ENCODE measurements at places on chromosomes 16 and 17. TPM values are rescaled to one million over a fixed set of nuclear protein-coding genes. Genes with fewer than 3 reads are reported as not detected.
A peak's percentile ranks its signal among the peaks of the same experiment; 100 is the strongest.

DNA sequence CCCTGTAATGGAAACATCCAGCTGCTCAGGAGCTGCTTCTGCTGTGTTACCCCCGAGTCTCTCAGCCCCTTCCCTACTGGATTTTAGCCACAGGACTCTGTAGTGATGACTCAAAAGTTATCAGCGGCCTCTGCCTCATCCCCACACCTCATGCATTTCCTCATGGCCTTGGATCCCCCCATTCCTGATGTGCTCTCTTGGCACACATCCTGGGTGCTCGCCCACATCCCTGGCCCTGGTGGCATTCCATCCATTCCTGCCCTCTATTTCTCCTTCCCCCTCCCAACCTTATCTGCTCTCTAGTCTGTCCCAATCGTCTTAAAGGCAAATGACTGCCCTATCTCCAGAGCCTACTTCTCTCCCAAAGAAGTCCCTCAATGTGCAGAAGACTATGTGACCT lies 24.6 kb downstream of the MARF1 start:
- no peak for DNase-seq

- no peak for DNase-seq
Measured at GRCh38 chr16:84239141-84239769, 557 bp downstream of the KCNG4 start.

- no peak for DNase-seq
Measured at GRCh38 chr16:8808613-8809353, 11.1 kb downstream of the PMM2 start.

DNA sequence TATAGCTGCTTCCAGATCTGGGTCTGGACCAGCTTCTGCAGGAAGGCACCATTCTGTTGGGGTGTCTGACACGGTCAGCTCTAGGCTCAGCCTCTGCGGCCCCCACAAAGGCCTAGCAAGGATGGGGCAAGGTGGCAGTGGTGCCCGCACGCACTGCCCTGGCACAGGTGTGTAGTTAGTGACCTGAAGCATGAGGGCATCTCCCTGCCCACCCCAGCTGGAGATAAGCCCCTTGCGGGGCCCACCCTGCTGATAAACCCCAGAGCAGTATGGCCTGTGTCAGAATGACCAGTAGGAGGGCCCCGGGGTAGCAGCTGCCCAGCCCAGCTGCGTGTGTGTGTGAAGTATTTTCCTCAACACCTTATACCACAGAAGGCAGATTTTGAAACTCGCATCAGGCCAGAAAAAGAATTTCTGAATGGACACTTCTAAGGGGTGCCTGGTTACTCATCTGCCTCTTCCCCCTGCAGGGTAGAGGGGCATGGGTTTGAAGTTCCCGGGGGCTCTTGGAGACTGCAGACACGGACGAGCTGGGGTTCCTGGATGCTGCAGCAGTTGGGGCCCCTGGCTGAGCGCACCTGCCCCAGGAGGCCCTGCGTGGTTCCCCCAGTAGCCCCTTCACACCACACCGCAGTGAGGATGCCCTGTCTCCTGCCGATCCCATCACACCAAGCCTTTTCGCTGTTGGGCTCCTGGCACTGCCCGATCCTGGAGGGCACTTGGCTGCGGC lies 4.5 kb downstream of the ARHGDIA start:
- DNase-seq: no peak

- no peak for DNase-seq
Measured at GRCh38 chr16:26026709-26027450, 335.1 kb downstream of the HS3ST4 start.

DNA sequence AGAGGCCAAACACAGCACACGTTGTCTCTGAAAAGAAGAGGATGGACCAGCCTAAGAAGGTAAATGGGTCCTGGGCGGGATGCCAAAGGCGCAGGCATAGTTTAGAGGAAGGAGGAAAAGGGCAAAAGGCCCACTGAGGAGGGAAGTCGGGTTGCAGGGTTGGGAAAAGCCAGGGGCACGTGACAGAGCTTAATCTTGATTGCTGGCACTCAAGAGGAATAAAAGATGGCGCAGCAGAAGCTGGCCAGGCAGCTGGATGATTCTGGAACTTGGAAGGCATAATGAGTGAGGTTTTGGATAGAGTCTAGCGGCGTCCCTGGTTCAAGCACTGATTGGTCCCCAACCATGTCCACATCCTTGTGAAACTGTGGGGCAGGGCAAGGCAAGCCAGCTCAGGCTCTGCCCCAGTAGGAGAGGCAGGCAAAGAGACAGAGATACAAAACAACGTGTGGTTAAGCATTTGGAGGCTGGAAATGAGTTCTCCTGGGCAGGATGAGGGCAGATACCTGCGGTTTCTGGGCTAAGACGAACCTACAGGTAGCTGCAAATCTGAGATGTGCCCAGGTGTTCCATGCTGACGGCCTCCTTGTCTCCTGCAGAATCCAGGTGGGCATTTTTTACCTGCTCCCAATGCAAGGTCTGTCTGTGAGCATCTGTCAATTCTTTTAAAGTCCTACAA lies 52.7 kb upstream of the CIBAR2 start:
- no peak for DNase-seq

The IGF2BP1 gene
- total RNA-seq: 0.32 TPM

GRCh38 chr16:75058806-75059205 lies 57.8 kb downstream of the LDHD start:
- DNase-seq: no peak

- DNase-seq: no peak
Measured at GRCh38 chr17:48545022-48545375, at the start of gene HOXB2. Gene HOXB2, minus strand, starts transcription at chr17:48545109. Its CDS starts 198 bp downstream, at chr17:48544911.

DNA sequence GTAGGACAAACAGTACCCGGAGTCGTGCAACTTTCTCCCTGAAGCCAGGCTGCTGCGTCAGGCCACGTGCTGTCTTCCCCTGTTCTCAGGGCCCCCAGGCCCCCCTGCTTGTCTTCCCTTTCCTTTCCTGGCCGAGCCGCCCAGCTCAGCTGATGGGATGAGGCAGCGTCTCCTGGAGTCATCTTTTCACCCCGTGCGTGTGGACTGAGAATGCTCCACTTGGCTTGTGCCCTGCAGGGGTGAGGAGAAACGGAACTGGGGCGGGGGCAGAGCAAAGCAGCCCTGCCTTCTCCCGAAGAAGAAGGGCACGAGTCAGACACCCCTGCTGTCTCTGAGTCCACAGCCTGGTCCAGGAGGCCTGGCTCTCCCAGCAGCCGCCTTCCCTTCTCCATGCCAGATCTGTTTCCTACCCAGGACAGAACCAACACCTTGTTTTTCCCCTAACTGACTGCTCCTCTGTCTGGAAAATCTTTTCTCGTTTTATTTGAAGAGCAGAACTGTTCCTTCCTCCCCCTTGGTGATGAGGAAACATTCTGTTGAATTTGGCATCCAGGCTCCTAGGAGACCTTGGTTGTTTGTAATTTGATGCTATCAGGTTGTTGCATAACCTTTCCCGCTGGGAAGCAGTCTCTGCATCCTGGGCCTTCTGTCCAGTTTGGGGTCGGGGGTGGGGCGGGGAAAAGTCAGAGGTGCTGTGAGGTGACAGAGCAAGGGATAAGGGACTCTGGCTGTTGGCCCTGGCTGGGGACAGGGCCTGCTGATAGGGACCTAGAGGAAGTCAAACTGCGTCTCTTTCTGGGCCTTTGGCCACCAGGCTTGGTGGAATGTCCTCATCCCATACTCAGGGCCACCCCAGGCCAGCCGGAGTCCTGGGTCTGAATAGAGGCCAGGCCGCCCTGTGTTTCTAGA lies 78.8 kb downstream of the WIPI1 start:
- DNase-seq: no peak

- DNase-seq: no peak
Measured at GRCh38 chr17:27403480-27404005, 52.7 kb upstream of the KSR1 start.

- peak; percentile 26 for DNase-seq
Measured at GRCh38 chr16:28136751-28137434, 73.4 kb upstream of the GSG1L start.

DNA sequence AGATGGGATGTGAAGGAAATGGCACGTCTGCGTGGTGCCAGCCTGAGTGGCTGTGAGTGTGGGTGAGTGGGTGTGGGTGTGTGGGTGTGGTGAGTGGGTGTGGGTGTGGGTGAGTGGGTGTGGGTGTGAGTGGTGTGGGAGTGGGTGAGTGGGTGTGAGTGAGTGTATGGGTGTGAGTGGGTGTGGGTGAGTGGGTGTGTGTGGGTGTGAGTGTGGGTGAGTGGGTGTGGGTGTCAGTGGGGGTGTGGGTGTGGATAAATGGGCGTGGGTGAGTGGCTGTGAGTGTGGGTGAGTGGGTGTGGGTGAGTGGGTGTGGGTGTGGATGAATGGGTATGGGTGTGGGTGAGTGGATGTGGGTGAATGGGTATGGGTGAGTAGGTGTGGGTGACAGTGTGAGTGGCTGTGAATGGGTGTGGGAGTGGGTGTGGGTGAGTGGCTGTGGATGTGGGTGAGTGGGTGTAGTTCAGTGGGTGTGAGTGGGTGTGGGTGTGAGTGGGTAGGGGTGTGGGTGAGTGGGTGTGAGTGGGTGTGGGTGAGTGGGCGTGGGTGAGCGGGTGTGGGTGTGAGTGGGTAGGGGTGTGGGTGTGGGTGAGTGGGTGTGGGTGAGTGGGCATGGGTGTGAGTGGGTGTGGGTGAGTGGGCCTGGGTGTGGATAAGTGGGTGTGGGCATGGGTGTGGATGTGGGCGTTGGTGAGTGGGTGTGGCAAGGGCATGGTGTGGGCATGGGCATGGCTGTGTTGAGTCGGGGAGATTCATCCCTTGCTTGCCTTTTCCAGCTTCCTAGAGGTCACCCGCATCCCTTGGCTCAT lies 80.8 kb downstream of the ZDHHC7 start:
- peak; percentile 21 for DNase-seq

The BCO1 gene
- total RNA-seq: not detected

The KRT25 gene
- not detected for total RNA-seq

DNA sequence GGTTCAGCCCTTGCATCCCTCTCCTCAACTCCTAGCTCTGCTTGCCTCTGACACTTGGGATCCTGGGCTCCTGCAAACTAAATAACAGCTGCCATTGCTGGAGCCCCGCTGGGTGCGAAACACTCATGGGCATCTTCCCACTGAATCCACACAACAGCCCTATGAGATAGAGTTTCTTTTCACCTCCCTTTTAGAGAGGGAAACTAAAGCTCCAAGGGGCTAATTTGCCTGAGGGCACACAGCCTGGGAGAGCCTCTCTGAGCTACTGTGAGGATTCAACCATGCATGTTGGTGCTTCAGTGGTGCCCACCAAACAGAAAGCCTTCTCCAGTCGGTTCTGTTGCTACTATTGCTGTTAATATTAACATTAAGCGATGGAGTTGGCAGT lies 4.0 kb downstream of the ACBD4 start:
- no peak for DNase-seq

DNA sequence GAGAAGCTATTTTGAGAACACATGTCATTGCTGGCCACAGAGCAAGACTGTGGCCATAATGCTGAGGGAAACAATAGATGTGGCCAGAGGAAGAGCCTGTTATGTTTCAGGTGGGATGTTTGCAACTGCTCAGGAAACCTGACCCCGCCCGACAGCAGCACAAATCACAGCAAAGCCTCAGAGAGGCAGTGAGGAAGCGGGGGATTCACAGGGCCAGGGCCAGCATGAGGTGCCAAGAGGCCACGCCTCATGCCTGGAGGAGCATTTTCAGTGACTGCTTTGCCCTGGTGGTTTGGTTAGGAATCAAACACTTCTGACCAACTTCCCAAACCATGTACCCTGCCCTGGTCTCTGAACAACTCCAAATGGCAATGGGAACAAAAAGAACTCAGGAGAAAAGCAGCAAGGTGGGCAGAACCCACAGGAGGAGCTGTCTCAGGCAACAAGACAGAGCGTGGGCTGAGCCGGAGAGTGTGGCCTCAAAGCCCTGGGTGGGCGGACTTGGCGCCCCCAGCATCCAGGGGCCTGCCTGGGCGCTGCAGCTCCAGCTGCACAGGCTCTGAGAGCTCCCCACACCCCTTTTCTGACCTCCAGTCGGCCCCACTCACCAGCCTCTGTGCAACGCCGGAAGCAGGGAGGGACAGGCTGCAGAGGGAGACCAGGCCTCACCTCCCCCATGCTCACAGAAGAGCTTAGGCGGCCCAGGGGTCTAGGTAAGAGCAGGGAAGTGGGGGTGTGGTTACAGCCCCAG lies 20.6 kb downstream of the HIC1 start:
- DNase-seq: no peak

GRCh38 chr17:21129023-21129681 lies 2.4 kb downstream of the DHRS7B start:
- no peak for DNase-seq

- no peak for DNase-seq
Measured at GRCh38 chr16:2162676-2163118, 7.1 kb downstream of the TRAF7 start.

The GCGR gene
- total RNA-seq: not detected

The KRT16 gene
- not detected for total RNA-seq

The RRAD gene
- total RNA-seq: 0.15 TPM

The HSPB9 gene
- not detected for total RNA-seq

The PPP1R27 gene
- not detected for total RNA-seq

GRCh38 chr16:68892214-68892613 lies 48.9 kb downstream of the TANGO6 start:
- DNase-seq: no peak

GRCh38 chr17:45013021-45013997 lies 38.1 kb downstream of the DCAKD start:
- no peak for DNase-seq

The SLC35G6 gene
- not detected for total RNA-seq

DNA sequence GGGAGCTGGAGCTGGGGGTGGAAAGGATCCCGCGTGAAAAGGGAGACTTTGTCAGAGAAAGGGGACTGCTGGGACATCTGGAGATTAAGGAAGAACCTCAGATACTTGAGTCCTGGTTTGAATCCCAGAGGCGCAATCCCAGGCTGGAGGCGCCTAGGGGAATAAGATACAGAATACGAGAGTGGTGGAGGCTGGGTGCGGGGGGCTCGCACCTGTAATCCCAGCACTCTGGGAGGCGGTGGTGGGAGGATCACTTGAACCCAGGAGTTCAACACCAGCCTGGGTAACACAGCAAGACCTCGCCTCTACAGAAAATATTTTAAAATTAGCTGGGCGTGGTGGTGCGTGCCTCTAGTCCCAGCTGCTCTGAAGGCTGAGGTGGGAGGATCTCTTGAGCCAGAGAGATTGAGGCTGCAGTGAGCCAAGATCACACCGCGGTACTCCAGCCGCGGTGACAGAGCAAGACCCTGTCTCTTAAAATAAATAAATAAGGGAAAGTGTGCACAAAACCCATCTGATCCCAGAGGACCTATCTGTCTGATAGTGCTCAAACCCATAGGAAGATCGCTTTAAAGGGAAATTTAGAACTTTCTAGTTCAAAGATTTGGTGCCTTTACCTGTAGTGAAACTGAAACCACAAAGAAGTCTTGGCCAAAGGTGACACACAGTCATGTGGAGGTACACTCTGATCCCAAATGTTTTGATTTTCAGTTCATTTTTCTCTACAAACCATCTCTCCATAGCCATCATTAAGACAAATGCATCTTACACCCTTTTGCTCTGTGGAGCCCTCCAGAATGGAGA lies 617 bp upstream of the SCRN2 start:
- no peak for DNase-seq

Measured in activated T-cell treated with anti-CD3 and anti-CD28 coated beads, Interleukin-2, amount 50 U/mL, for 4 hours (primary cell).